Right lung (tissue), 10 donors: ENCODE measurements at places on chromosomes 12 and 14.

DNA sequence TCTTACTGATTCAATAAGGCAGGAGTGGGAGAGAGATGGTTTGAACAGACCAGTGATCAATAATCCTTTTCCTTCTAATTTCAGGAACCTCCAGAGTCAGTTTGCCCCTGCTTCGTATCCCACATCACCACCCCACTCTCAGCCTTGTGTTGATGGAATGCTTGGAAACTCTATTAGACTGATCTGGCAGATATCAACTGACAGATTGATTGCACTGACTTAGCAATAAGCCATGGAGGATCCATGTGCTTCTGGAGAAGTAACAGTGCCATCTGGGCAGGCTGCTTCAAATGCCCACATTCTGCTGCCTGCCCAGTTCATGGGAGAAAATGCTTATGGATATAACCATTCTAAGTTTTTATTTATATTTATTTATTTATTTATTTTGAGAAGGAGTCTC lies 218.0 kb downstream of the SLC2A13 start:
- DNase-seq: no peak

GRCh38 chr12:3278681-3279414 lies 201.7 kb downstream of the TSPAN9 start:
- no peak for DNase-seq

- DNase-seq: no peak
Observed at GRCh38 chr14:85535321-85535720, 5.4 kb downstream of the FLRT2 start.

GRCh38 chr12:24562771-24563431 lies 386.0 kb downstream of the BCAT1 start:
- DNase-seq: peak; percentile 71

DNA sequence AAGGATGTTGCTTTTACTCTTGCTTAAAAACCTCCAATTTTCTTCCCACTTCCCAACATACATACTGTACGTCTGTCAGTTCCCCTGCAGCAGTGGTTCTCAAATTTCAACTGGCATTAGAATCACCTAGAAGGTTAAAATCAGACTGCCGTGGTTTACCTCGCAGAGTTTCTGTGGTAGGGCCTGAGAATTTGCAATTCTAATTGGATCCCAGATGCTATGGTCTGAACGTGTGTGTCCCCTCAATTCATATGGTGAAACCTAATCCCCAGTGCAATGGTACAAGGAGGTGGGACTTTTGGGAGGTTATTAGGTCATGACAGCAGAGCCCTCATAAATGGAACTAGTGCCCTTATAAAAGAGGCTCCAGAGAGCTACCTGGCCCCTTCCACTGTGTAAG lies 226.9 kb downstream of the CRADD start:
- DNase-seq: no peak
